ENCODE measurements at places on chromosomes 3 and 15. TPM values are rescaled to one million over a fixed set of nuclear protein-coding genes. Genes with fewer than 3 reads are reported as not detected.

GRCh38 chr15:73387507-73388255 lies 18.9 kb upstream of the HCN4 start:
- no peak for DNase-seq

GRCh38 chr15:92118162-92118935 lies 264.8 kb downstream of the SLCO3A1 start:
- DNase-seq: peak; percentile 35

- DNase-seq: no peak
These were observed 51.9 kb upstream of the TBL1XR1 start for GRCh38 chr3:177249203-177249602.

DNA sequence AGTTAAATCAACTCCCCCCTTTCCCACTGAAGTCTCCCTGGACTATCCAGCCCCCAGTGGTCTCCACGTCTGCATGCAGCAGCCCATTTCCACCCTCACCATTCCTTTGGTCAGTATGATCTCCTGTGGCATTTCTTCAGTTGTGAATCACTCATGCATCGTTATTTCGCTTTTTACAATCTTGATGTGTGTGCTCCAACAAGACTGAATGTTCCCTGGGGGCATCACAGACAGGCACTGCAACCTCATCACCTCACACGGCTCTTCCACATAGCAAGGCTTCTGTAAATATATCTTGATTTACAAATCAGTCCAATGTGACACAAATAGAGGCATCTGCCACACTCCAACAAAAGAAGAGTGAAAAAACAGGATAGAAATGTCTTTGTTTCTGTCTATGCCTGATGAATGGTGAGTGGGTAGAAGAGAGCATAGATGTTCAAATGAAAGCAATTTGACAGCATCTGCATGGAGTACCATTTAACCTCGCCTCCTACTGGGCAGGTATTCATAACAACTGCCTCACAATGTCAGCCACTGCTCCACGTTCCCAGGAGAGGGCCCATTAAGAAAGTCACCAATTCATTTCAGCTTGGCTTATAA lies 5.2 kb downstream of the HEG1 start:
- no peak for DNase-seq

THRB gene
- 37.7 TPM for total RNA-seq

GRCh38 chr15:84973492-84974460 lies 7.9 kb upstream of the PDE8A start:
- DNase-seq: no peak

TLR9 gene
- not detected for total RNA-seq

CHRNA7 gene
- 0.54 TPM for total RNA-seq

GRCh38 chr15:73845507-73845906 lies 27.9 kb upstream of the TBC1D21 start:
- DNase-seq: no peak

DNA sequence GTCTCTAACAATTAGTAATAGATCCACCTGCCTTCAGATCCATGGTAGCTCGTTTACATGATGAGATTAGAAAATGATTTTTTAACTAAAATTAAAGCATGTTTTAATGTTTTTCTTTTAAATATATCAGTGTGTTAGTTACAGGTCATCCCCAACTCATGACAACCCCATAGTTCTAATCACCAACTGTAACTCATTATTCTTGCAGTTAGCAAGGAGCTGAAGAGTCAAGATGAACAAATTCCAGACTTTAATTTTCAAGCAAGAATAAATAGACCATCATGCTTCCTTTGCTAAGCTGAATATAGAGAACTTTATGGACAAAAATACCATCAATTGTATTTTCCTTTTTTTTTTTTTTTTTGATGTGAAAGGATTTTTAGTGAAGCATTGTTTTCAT lies 101.1 kb downstream of the TOP2B start:
- no peak for DNase-seq

DNA sequence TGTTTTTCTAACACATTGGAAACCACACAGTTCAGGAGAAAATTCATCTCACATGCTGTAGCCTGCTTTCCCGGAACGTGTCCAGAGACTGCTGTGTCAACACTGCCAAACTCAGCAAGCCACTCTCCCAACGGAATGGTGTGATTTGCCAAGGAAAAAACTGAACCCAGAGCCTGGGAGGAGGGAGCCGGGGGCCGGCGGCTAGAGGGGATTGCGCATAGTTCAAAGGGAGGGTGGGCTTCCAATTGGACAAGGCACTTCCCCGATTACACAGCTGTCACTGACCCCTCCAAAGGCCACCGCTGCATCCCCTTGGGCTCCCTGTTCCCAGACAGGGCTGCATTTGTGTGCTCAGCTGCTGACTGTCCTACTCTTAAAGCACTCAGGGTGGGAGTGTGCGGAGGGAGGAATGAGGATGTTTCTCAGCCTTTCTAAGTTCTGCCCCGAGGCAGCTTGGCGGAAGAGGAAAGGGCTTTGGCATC lies 256.2 kb downstream of the ZNF621 start:
- peak; percentile 73 for DNase-seq

GRCh38 chr15:67033012-67033411 lies 32.4 kb upstream of the SMAD3 start:
- no peak for DNase-seq

RLBP1 gene
- total RNA-seq: 0.27 TPM

- no peak for DNase-seq
These were observed 264.9 kb upstream of the ST8SIA2 start for GRCh38 chr15:92128788-92129187.

FAH gene
- total RNA-seq: 11.5 TPM

SCAANT1 gene
- not detected for total RNA-seq

GRCh38 chr3:20573175-20573574 lies 387.2 kb upstream of the SGO1 start:
- DNase-seq: no peak

- DNase-seq: no peak
These were observed 5.3 kb upstream of the ZNF770 start for GRCh38 chr15:34993412-34993811.

- peak; percentile 53 for DNase-seq
These were observed 366.7 kb upstream of the SGO1 start for GRCh38 chr3:20552605-20553275.

GRCh38 chr3:9117220-9117619 lies 132.2 kb downstream of the SRGAP3 start:
- no peak for DNase-seq

CDHR4 gene
- not detected for total RNA-seq

DNA sequence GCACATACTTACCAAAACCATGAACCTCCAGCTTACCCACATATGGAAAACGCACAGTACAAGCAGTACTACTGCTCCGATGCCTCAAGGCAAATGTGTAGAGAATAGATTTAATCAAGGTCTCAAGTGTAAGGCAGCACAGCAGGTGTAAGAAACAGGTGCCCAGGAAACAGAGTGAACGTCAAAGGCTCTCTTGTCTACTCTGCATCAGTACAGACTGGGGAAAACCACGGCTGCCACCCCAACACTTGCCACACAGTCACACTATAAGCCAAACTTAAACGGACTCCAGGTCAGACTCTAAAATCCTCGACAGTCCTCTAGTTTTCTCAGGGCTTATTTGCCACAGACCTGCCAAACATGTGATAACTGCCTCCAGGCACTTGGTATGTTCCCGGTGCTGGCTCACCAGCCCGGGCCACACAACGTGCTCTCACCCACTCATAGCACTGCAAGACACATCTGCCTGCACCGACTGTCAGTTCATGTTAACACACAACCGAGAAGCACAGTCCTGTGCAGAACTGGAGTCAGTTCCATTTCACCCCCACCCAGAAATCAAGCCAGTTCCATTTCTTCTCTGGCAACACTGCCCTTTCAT lies 30.6 kb downstream of the ABCC5 start:
- no peak for DNase-seq

- DNase-seq: no peak
These were observed 163.2 kb upstream of the LMCD1 start for GRCh38 chr3:8338424-8338823.

- DNase-seq: no peak
These were observed 72.1 kb downstream of the IL1RAP start for GRCh38 chr3:190585805-190586630.

DNA sequence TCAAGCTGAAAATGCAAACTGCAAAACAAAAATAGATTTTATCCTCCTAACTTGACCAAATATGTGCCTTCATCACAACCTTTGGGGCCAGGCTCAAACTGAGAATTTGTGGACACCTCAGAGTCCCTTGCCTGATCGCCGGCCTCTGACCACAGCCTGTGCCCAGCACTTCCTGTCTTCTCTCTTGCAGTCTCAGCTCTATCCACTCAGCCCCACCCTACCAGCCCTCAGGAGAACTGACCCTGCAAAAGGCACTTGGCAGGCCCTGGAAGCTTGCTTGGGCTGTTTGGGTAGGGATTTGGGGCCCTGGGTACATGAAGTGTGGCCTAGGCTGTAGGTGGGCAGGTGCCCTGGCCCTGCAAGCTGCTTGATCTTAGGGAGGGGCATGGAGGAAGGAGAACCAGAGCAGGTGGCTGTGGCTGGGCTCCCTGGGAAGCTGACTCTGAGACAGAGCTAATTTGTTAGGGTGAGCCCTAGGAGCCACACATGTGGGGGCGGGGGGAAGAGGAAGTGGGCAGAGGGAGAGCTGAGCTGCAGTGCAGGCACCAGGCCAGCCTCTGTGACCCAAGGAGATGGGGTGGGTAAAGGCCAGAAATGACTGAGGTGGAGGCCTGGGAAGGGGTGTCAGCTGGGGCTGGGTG lies 8.6 kb downstream of the CLEC3B start:
- DNase-seq: peak; percentile 82

TRH gene
- not detected for total RNA-seq

DNA sequence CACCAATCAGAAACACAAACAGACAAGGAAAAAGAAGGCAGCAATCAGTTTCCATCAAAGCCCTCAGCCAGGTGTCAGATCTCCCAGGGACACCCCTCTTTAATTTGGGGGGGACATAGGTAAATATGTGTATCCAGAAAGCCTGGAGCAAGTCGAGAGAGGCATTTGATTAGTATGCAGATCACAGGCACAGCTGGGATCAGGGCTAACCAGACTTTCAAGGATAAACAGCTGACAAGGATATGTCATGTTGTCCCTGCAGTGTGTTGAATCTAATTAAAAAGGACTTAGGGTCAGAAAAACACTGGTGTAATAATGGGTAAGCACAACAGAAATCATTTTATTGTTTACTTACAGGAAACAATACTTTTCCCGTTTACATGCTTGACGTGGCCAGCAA lies 30.2 kb downstream of the NSMCE3 start:
- no peak for DNase-seq

CP gene
- total RNA-seq: 5.5 TPM

- no peak for DNase-seq
These were observed 20.5 kb upstream of the LRRN1 start for GRCh38 chr3:3778641-3779270.

- DNase-seq: no peak
These were observed 786 bp downstream of the RHOA start for GRCh38 chr3:49410846-49411534.

DNA sequence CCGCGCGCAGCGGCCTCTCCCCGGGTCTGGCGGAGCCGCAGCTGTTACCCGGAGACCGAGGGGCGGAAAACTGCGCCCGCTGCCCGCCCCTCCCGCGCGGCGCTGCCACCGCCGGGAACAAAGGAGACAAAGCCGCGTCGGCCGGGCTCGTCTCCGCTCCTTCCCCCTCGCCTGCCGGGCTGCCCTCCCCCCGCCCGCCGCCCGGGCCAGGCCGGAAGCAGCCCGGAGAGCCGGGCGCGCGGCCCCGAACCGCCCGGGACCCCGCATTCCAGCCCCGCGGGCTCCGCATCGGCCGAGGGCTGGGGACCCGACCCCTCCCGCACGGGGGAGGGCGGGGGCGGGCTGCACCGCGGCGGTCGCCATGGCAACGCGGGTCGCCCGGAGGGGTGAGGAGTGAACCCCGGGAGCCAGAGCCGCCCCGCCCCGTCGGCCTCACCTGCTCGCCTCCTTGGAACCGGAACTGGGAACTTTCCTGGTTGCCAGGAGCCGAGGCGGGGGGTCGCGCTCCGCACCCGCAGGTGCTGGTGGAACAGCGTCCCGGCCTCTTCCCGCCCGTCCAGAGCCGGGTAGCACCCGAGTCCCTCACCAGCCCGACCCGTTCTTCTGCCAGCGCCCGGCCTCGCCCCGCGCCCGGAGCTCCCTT lies 448 bp downstream of the PLXNB1 start:
- peak; percentile 86 for DNase-seq

JAGN1 gene
- 33.7 TPM for total RNA-seq

CORO2B gene
- total RNA-seq: 3.9 TPM

DNA sequence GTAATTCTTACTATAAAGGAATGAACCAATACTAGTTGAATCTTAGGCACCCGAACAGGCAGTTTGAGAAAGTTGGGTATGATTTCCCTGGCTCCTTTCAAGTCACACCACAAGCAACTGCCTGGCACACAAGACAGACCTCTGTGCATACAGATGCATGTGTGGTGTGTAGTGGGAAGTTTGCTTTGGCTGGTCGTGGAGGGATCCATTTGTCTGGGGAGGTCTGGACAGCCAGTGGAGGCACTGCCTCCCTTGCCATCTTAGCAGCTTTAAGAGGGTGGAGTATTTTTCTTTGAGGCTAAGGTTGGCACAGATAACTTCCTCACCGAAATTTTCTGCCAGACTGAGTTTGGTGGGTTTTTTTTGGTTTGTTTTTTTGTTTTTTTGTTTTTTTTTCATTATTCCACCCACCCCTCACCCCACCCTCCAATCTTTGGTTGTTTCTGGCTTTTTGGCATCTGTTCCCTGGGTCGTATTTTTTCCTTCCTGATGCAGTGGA lies 97.1 kb downstream of the TMEM212 start:
- DNase-seq: no peak

DNA sequence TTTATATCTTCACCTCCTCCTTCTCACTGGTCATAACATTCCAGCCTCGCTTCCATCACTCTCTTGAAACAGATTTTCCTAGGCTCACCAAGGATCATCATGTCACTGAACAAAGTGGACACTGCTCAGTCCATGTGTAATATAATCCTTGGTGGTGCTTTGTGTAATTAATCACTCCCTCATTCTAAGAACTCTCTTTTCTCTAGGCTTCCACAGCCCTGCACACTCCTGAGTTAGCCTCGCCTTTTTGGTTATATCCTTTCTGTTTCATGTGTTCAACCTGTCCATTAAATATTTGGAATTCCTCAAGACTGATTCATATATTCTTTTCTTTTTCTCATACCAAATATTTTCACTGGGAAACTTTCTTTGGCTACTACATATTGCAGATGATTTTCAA lies 440.8 kb downstream of the PYDC2 start:
- DNase-seq: no peak

MLF1 gene
- 11.2 TPM for total RNA-seq

- DNase-seq: no peak
These were observed 134.3 kb downstream of the GADL1 start for GRCh38 chr3:30760040-30760695.

DNA sequence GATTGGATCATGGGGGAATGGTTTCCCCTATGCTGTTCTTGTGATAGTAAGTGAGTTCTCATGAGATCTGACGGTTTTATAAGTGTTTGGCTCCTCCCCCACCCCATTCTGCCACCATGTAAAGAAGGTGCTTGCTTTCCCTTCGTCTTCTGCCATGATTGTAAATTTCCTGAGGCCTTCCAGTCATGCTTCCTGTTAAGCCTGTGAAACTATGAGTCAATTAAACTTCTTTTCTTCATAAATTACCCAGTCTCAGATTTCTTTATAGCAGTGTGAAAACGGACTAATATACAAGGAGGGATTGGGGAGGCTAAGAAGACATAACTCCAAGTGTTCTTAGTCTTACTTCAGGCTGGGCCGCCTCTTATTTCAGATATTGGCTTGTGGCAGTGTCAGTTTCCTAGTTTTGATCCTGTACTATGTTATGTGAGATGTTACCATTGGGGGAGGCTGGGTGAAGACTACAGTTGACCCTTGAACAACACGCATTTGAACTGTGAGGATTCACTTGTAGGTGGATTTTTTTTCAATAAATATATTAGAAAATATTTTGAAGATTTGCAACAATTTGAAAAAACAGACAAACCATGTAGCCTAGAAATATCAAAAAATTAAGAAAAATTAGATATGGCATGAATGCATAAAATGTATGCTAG lies 44.9 kb downstream of the NMD3 start:
- DNase-seq: no peak
